NCI-H2081 (cell line): ENCODE measurements at places on chromosomes 12 and 14.

DNA sequence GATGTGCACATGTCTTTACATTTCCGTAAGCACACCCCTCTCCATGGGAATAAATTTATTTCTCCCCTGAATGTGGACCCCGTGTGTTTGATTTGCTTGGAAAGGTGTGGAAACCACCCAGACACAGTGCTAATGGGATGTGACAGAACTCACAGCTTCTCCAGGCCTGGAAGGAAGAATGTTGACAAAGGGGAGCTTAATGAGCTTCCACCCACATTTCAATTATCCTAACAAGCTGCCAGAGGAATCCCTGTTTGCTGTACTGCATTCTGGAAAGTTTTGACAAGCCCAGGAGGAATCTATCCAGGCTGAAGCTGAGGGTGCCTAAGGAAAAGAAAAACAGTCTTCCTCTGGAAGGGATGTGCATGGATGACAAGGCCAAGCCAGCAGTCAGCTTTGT, 51.2 kb upstream of the CCDC60 start:
- no peak for DNase-seq

DNA sequence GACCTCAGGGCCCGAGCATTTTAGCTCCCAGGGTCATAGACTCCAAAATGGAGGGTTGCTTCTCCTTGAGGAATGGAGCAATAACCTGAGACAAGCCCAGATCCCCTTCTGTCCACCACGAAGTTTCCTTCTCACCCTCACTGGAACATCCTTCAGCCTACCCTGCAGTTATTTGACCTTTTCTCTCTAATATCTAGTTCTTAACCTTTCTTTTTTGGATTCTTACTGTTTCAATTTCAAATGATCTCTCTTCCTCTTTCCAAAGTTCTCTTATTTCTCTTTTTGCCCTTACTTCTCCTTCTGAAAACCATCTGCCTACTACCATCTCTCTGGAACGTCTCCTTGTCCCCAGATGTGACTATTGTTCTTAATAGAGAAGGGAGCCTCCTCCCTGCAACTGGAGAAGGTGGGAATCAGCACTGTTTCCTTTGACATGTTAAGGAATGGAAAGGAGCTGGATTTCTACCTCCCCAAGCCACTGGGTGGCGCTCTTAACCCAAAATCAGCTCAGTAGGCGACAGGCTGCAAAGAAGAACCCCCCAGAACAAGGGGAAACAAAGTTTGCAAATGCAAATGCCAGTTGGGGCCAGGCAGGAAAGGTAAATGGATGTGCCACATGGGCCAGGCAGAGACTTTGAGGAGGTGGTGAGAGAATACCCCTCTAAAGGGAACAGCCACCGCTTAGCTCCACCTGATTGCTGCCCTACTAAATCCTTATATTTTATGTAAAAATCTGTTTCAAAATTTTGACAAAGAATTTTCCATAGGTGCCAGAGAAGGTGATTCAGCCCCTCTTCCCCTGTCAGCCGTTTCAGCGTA, 22.4 kb upstream of the PDE1B start:
- DNase-seq, result peak; percentile 23

- DNase-seq, result no peak
Observed at GRCh38 chr12:3097186-3097804, 20.1 kb downstream of the TSPAN9 start.

GRCh38 chr14:60561845-60562746, 53.1 kb downstream of the SIX6 start:
- peak; percentile 72 for DNase-seq

GRCh38 chr14:33910435-33910834, 40.4 kb downstream of the EGLN3 start:
- no peak for DNase-seq

GRCh38 chr14:105888151-105888550, 361.8 kb downstream of the TMEM121 start:
- no peak for DNase-seq

DNA sequence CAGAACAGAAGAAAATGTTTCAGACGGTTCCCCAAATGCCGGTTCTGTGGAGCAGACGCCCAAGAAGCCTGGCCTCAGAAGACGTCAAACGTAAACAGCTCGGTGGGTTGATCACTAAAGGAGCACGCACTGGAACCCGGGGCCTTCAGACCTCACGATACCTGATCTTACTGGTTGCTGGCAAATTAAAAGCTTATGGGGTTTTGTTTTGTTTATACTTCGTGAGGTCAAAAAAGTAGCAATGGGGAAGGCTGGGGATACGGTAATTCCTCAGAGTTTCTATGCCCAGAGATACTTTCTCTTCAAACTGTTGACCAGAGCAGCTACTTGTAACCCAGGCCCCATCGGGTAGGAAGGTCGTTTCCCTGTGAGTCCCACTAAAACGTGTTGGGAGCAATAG, 1.7 kb downstream of the CDKN1B start:
- DNase-seq, result peak; percentile 40

DNA sequence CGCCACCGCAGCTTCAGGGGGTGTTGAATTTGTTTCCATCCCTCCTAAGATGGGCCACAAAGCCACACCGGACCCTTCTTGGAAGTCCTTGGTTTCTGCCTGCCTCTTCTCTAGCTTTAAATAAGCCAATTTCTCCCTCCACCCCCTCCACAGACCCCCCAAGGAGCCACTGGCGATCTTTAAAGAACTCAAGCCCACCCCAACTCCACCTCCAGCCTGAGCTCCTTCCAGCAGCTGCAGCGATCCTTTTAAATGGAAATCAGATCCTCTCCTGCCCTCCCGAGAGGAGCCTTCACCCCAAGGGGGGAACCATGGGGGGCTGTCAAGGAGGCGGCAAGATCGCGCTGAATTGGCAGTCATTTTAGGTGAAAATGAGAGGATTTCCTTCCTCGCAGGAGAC, 133.1 kb downstream of the NCOR2 start:
- no peak for DNase-seq

GRCh38 chr12:63292471-63293221, 141.6 kb upstream of the AVPR1A start:
- no peak for DNase-seq

DNA sequence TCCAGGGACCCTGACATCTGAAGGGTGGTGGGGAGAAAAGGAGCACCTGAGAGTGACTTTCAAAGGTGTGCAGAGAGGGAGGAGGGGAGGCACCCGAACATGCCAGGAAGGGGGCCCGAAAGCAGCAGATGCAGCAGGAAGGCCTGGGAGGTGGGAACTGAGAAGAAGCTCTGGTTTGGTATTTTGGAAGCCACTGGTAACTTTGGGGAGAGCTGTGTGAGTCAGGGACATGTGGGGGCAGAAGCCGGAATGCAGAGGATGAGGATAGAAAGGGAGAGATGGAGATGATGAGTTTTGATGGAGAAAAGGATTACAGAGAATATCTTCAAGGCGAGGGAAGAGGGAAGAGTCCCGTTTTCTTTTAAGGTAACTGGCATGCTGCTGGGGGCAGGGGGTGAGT, 50.1 kb downstream of the NRXN3 start:
- no peak for DNase-seq

GRCh38 chr12:58095002-58095401, 153.6 kb downstream of the ATP23 start:
- no peak for DNase-seq

DNA sequence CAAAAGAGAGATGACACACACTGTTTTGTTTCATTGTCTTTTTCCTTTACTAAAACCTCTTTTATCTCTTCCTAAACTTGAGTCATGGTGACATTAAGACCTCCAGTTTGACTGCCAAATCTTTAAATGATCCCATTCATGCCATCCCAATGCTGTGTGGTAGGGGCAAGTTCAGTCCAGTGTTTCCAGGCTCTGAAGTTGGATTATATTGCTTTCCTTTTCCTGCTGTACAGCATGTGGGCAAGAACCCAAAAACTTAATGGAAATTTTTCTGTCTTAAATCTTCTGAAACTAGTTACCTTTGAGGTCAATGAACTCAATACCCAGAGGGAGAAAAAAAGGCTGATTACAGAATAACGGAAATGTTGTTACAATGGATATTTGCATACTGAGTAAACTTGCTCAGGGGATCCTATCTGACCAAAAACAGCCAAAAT, 187.1 kb upstream of the FAR2 start:
- no peak for DNase-seq

- no peak for DNase-seq
Observed at GRCh38 chr12:101931498-101932326, 54.3 kb downstream of the DRAM1 start.

DNA sequence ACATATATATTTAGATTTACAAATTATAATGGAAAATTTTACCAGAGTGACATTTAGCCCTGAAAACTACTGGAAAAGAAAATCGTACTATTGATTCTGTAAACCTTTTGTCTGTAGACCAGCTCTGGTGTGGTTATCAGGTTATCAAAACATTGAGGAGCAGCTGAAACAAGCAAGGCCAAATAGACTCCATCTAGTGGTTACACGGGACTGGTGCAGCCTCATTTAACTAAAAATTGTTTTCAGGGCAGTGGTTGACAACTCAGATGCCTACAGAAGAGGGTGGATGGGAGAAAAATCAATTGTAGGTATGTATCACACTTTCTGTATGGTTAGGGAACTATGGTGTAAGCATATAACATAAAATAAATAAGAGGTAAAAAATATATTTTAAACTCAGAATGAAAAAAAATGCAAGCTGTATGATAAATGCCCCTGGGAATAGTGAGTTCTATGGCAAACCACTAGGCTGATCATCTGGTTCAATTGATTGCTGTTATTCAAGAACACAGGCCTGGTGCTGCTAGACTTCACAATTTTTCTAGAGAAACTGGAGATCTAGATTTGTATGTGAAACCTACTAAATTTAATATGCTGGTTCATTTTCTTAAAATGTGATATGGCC, 51.2 kb downstream of the ACSS3 start:
- DNase-seq, result peak; percentile 51

GRCh38 chr12:109775172-109775881, 57.9 kb downstream of the TRPV4 start:
- peak; percentile 78 for DNase-seq

DNA sequence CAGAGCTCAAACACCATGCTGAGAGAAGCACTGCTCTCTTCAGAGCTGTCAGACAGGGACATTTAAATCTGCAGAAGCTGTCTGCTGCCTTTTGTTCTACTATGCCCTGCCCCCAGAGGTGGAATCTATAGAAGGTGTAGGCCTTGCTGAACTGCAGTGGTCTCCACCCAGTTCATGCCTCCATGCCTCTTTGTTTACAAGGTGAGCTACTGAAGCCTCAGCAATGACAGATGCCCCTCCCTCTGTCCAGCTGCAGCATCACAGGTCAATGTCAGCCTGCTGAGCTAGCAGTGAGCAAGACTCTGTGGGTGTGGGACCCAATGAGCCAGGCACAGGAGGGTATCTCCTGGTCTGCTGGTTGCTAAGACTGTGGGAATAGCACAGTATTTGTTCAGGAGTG, 25.4 kb upstream of the CCDC198 start:
- no peak for DNase-seq

- no peak for DNase-seq
Observed at GRCh38 chr12:123346946-123347345, 17.7 kb downstream of the SBNO1 start.

DNA sequence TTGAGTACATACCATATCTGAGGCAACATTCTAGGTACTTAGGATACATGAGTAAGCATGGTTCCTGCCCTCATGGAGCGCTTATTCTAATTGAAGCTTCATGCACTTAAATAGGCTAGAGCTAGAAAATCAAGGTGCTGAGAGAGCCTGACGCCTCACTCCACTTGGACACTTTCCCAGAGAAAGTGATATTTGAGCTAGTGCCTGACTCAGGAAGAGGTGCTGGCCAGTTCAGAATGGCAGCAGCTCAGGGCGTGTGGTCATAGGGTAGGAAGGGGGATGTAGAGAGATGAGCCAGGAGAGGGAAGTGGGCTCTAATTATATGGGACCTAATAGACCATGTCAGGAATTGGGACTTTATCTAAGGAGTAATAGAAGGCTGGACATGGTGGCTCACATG, 33.3 kb downstream of the TULP3 start:
- DNase-seq, result no peak

- DNase-seq, result no peak
Observed at GRCh38 chr12:94207849-94208621, 59.7 kb downstream of the PLXNC1 start.

GRCh38 chr14:54220704-54221431, 175.9 kb upstream of the CDKN3 start:
- no peak for DNase-seq

DNA sequence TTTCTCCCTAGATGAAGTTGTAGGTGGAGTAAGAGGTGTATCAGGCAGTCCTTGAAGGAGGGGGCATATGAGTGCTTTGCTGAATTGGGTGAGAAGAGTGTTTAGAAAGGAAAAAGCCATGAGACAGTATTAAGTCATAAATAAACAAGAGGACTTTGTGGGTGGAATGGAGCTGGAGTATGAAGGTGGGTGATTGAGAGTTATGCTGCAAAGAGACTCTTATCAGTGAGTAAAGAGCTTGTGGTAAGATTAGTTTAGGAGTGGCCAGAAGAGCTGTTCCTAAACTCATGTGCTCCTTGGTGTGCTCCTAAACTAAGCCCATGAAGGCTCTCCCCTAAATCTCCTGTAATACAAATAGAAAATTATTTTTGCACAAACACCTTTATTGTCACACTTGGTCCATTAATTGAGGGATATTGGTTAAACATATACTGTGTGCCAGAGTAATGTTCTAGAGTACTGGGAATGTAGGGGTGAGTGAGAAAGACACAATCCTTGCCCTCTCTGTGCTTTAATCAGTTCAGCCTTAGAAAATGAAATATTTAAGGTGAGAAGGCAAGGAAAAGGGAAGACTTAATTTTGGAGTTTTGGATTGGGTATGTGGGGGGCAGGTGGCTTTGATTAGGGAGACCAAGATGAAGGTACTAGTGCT, 9.8 kb downstream of the CHPT1 start:
- no peak for DNase-seq

GRCh38 chr14:72738161-72738611, 155.7 kb downstream of the DPF3 start:
- no peak for DNase-seq

- DNase-seq, result no peak
Observed at GRCh38 chr14:59346329-59346728, 118.9 kb downstream of the GPR135 start.

DNA sequence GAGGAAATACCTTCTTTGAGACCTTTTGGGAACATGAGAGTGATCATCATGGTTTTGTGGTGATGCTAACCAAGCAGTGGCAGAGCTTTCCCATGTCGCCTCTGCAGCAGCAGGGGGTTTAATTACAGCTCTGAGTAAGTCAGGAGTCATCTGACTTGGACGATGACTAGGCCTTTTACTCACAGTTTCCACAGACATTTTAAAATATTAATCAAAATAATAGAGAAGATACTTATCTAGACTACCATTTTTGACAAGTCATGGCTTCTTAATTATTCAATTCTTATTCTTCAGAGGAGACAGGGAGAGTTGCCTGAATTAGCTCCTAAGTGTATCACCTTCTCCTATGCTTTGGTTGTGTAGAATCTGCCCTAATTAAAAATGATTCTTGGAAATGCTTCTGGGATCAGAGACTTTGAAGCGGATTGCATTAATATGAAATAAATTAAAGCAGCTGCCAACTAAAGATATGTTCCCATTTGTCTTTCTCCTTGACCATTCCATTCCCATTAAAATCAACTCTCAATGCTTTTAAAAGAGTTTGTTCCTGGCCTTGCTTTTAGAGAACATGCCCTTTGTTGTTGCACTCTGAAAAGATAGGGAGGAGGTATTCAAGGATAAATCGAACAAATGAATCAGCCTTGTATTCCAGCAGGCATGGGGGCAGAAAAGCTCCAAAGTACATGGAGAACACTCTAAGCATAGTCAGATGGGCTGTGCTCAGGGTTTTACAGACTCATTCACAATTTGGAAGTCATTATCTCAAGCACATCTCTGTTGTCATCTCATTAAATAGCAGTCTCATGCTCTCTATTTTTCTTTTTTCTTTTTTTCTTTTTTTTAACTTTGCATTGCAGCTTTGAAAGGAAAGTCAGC, 7.7 kb upstream of the IFNG-AS1 start:
- no peak for DNase-seq

GRCh38 chr14:102949062-102949800, 26.8 kb downstream of the AMN start:
- DNase-seq, result no peak
